ENCODE measurements at places on chromosomes 12 and 14. TPM values are rescaled to one million over a fixed set of nuclear protein-coding genes. Genes with fewer than 3 reads are reported as not detected.

DNA sequence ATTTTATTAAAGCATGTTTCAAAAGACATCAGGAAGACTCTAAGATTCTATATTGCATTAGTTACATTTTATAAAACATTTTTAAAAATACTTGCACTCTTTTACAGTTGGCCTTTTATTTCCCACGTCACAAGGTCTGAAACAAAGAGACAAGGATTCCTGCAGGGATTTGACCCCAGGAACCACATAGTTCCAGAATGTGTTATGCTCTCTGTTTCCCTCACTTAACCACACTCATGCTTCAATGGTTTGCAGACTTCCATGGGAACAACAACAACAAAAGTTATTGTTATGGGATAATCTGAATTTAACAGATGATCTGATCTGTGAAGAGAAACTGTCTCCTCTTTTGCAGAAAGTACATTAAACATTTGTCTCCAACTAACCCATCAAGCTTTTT, 104.3 kb upstream of the PPFIA2 start:
- DNase-seq: no peak

ACOT4 gene
- total RNA-seq: 3.0 TPM

DNA sequence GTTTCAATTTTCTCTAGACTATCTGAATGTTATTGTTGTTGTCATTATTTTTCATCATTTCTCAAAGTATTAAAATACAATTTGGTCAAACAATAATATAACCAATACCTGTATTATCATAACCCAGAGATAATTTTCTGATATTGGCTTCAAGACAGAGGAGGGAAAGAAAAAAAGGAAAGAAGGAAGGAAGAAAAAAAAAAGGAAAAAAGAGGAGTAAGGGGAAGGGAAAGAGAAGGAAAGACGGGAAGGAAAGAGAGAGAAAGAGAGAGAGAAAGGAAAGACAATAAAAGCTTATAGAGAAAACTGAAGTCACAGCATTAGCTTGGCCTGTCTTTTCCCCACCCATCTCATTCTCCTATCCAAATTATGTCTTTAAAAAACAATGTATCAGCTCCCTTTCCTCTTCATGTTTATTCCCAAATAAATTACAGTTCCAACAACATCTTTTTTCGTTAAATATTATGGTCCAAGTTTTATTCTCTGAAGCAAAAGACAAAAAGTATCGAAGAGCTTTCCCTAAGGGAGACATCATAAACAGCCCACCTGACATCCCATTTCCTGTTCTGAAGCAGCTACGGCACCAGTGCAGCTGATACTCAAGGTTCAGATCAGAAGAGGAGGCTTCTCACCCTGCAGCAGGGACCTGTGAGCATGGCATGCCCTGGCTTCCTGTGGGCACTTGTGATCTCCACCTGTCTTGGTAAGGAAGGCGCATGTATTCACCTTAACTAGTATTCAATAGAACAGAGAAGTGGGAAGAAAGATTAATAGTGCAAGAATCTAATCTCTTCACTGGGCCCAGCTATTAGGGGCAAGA, 308.3 kb downstream of the DAD1 start:
- DNase-seq: no peak

DNA sequence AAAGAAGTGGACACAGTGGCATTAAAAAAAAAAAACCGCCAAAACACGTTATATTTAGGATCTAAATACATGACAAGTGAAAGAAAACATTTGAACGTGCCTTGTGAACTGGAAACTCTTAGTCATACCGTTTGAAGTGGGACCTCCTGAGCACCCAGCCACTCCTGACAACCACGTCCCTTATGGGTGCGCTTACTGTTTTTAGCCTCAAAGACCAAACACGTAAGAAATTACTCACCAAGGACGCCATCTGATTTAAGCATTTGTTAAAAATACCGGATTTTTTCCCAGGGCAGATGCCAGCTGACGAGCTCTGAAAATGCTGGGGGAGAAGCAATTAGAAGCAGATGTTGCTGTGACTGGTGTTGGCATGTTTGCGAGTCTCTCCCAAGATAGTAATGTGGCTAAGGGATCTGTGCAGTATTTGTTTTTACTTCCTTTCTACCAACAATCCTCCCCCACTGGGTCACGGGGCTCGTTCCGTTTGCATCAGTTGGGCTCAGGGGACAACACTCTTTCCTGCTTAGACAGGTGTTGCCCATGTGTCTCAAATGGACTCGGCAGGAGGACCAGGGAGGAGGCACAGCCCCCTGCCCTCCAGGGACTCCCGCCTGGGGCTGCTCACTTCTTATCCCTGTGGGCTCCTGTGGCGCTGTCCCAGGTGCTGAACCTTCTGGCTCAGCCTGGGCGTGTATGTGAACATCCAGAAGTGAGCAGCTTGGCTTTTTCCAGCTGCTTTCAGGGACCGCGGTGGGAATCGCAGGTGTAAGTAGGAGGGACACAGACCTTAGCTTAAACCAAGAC, 101.0 kb downstream of the BEGAIN start:
- DNase-seq: peak; percentile 82

NYNRIN gene
- total RNA-seq: 0.07 TPM

DNA sequence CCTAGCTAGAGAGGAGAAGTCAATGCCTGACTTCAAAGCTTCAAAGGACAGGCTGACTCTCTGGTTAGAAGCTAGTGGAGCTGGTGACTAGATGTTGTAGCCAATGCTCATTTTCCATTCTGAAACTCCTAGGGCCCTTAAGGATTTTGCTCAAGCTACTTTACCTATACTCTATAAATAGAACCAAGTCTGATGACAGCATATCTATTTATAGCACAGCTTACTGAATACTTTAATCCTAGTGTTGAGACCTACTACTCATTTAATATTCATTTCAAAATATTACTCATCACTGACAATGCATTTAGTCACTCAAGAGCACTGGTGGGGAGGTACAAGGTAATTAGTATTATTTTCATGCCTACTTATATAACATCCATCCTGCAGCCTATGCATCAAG, 137.2 kb upstream of the PELI2 start:
- no peak for DNase-seq

DNA sequence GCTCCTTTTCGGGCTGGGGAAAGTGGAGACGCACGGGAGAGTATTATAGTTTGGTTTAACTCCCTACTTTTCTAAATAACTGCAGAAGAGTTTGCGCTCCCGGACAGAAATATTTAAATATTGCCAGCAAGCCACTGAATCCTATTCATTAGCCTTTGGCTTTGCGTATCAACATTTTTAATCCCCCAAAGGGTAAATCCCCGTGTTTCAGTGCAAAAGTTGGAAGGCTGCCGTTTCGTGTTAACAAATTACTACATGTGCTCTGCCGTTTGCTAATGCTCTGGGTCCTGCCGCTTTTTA, 372 bp upstream of the DPF3 start:
- DNase-seq: no peak

DNA sequence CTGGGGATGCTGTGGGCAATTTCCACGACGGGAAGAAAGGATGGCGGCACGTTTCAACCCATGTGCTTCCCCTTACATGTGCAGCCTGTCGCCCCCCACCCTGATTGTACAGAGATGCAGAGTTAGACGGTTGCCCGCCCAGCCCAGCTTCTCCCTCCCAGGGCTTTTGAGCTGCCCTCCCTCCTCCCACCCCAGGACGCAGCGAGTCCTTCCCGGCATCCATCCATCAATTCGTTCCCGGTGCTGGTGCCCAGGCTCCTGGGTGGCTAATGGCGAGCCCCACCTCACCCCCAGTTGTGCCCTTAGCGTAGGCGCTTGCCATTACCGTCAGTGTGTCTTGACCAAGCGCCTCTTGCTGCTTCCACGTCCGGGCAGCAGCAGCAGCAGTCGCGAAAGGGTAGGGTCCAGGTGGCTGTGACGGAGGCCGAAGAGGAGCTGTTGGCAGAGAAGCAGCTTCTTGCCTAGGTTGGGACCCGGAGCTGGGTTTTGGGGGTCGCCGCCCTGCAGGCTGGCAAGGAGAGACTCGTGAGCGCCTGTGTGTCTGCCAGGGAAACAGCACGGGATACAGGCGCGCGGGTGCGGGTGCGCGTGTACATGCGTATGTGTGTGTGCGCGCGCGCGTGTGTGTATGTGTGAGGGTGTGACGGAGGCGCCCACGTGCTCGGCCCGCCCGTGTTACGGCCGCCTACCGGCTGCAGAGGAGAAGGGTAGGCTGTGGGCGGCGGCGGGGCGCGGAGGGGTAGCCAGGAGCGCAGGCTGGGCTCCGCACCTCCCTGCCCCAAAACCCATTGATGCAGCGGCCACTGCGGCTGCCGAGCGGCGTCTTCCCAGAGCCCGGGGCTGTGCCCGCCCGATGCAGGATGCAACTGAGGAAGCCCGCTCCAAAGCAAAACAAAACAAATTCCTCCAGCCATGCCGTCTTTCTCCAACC, at the start of gene SLC6A15:
Gene SLC6A15 (minus strand): TSS at position 602 of the 931 bp plus-strand sequence. CDS start 20,679 bp downstream, outside the sequence.
- DNase-seq: peak; percentile 67

- no peak for DNase-seq
These were observed 505.5 kb downstream of the NPAS3 start for GRCh38 chr14:33444136-33444535.

DNA sequence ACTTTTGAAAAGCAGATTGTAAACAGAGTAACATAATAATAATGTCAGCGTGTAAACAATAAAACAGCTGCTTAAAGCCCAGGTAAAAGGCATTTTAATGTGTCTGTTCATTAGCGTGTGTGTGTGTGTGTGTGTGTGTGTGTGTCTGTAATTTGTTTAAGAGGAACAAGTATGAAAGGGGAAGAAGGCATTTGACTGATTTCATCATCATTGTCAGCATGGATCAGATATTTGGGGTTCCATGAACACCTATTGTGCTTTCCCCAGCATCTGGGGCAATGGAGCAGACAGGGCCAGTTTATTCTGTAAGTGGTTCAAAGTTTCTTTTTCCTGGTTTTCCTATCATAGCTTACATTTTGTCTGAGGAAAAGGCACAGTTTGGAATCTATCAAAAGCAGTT, 28.9 kb downstream of the SLC25A21 start:
- DNase-seq: no peak

NABP2 gene
- total RNA-seq: 69.1 TPM

DNA sequence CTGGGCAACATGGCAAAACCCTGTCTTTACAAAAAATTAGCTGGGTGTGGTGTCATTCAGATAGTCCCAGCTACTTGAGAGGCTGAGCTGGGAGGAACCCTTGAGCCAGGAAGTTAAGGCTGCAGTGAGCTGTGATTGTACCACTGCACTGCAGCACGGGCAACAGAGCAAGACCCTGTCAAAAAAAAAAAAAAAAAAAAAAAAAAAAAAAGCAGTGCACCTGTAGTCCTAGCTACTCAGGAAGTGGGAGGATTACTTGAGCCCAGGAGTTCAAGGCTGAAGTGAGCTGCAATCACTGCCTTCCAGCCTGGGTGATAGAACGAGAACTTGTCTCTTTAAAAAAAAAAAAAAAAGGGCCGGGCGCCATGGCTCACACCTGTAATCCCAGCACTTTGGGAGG, 5.6 kb downstream of the REM2 start:
- no peak for DNase-seq

- DNase-seq: no peak
These were observed 18.0 kb upstream of the MAP3K9 start for GRCh38 chr14:70827347-70827746.

- DNase-seq: no peak
These were observed 5.0 kb downstream of the TAMALIN start for GRCh38 chr12:52011602-52012214.

GRCh38 chr12:97503073-97503855, 40.7 kb downstream of the RMST start:
- no peak for DNase-seq

- peak; percentile 81 for DNase-seq
These were observed at the start of gene HOXC5 for GRCh38 chr12:54032627-54033100. TSS of gene HOXC5 (plus strand) at chr12:54033050. CDS start at chr12:54033123, 73 bp downstream.

DNA sequence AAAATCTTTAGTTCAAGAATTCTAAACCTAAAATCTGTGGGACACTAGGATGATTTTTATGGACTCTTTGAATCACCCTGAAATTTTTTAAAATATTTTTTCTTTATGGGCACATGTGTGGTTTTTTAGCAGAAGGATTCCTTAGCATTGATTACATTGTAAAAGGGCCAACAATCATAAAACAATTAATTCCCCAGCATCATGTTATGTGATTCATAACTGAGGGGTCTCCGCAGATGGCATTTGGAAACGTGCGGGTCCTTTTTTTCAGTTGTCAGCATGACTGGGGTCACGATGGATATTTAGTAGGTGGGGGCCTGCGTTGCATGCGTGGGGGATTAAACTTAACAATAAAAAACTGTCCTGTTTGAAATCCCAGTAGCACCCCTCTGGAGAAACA, 52.5 kb downstream of the NTF3 start:
- no peak for DNase-seq

ZNF10 gene
- 5.1 TPM for total RNA-seq
